Suprapubic skin (tissue), 4 donors: ENCODE measurements at places on chromosomes 3 and 15. TPM values are rescaled to one million over a fixed set of nuclear protein-coding genes. Genes with fewer than 3 reads are reported as not detected.

DNA sequence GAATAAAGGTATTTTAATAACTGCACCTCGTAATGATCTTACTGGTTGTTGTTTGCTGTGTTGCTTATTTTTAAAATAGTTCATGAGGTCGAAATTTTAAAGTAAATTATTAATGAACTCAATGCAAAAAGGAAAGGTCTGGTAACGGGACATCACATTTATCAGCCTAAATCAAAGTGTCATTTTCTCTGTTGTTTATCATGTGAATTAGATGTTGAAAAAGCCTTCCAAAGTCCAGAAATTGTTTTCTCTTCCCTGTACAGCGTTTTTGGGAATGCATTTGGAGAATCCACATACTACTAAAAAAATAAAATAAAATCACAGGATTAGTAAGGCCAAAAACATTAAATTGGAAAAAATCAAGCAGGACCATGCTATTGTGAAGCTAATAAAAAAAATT is 339.2 kb upstream of the NECTIN3 start:
- DNase-seq, result no peak

GRCh38 chr3:114816052-114816451 is 331.0 kb downstream of the ZBTB20 start:
- DNase-seq, result no peak

GRCh38 chr3:157769378-157769777 is 266.2 kb upstream of the VEPH1 start:
- no peak for DNase-seq

DNA sequence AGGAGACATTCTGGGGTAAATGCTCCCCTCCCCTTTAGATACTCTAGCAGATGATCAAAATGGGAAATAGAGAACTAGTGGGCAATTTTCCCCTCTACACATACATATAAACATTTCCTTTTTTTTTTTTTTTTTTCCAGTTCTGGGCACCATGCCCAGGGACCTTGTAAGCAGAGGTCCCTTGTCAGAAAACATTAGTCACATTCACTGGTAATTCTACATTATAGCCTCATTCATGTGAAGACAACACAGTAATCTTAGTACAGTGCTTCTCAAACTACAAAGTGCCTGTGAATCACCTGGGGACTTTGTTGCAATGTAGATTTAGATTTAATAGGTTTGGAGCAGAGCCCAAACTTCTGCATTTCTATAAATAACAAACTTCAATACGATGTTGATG is 60.1 kb upstream of the ACTC1 start:
- no peak for DNase-seq

Gene DNASE1L3
- 4.1 TPM for total RNA-seq

DNA sequence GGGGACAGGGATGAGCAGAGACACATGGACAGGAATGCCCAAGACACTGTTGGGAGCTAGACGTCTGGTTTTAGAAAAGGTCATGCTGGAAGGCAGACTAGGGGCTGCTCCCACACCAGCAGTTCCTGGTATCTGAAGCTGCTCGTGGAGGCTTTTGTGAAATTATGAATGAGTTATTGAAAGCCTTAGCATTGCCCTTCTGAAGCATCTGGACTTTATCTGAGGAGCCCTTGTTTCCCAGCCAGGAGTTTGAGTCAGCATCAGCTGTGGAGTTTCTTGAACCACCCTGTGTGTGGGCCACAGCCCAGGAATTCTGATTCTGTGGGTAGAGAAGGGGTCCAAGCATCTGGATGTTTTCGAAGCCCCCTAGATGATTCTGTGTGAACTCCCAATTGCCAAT is 258.7 kb downstream of the SLCO3A1 start:
- no peak for DNase-seq

Gene TPRG1
- 19.9 TPM for total RNA-seq

Gene CCR3
- 1.9 TPM for total RNA-seq

Gene WDR93
- not detected for total RNA-seq

Gene SNX22
- total RNA-seq, result 0.64 TPM

DNA sequence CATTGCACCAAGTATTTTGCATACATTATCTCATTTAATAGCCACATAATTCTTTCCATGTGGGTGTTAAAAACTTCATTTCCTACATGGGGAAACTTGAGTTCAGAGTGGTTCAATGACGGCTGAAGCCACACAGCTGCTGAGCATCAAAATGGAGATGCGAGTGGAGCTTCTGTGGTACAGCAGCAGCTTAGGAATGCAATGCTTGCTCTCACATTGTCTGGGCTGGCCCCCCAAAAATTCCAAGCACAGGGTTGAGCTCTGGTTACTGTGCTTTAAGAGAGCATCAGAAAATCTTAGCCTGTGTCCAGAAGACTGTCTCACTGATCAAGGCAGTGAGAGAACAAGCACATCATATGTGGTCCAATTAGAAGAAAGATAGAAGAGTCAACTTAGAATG is 57.4 kb upstream of the GADL1 start:
- no peak for DNase-seq

DNA sequence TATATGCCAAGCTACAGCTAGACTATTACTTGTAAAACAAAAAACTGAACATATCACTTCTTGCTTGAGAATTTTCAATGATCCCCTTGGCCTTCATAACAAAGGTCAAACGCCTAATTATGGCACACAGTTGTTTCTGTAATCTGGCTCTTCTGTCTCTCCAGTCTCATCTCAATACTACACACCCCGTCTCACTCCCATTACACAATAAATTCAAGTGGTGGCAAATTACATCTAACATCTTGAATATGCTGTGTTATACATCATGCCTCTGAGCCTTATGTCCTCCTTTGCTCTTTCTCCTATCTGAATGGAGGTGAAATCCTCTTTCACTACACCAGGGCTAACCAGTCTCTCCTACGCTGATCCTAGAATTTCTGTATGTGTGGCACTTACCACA is 140.4 kb downstream of the TBL1XR1 start:
- DNase-seq, result no peak

GRCh38 chr3:141941093-141941492 is 64.7 kb downstream of the ATP1B3 start:
- DNase-seq, result no peak

DNA sequence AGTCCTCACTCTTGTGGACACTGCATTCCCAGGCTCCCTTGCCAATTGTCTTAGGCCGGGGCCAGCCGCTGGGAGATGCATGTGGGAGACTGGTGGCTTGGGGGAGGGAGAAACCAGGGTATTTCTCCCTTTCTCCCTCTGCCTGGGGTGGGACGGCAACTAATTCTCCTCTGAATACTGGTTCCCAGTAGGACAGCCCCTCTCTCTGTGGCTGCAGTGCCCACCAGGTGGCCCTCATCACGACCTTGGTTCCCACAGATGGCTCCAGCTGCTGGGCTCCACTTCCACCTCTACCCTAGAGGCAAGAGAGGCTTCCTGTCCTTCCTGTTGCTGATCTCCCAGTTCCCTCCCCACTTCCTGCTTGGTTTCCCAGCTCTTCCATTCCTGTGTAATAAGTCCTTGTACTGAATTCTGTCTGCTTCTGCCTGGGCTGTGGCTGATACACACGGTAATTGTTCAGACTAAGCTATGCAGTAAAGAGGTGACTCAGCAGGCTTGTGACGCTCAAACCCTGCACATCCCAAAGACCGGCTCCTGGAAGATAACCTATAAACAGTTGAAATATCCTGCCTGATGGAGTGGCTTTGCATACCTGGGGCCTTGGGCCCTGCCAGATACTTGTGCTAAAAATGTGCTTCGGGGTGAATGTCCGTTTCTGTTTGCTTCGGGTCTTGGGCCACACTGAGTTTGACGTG is 20.4 kb upstream of the COPG1 start:
- no peak for DNase-seq

Gene ARGFX
- not detected for total RNA-seq

Gene MYO1E
- total RNA-seq, result 171 TPM

DNA sequence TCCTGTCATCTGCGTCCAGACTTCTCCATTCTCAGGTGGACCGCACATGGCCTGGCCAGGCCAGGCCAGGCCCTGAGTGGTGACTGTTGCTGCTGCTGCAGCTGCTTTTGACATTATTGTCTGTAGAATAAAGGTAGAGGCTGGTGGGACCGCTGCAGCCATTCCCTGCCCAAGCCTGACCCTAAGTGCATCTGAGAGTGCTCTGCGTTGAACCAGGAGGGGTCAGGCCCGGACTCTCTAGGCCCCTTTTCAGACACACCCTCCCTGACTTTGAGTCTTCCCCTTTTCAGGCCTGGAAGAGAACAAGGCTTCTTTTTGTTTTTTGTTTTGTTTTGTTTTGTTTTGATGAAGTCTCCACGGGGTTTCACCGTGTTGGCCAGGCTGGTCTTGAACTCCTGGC is 54.6 kb upstream of the FLNB start:
- no peak for DNase-seq

GRCh38 chr15:68384451-68385239 is 47.3 kb downstream of the ITGA11 start:
- peak; percentile 63 for DNase-seq

Gene ANKRD63
- not detected for total RNA-seq

Gene SLC25A20
- 11.3 TPM for total RNA-seq

GRCh38 chr3:104909721-104910120 is 457.0 kb upstream of the ALCAM start:
- DNase-seq, result no peak

- DNase-seq, result no peak
Measured at GRCh38 chr3:167450195-167450594, 23.6 kb downstream of the SERPINI2 start.

- no peak for DNase-seq
Measured at GRCh38 chr3:186417791-186418190, 55.8 kb upstream of the DGKG start.

DNA sequence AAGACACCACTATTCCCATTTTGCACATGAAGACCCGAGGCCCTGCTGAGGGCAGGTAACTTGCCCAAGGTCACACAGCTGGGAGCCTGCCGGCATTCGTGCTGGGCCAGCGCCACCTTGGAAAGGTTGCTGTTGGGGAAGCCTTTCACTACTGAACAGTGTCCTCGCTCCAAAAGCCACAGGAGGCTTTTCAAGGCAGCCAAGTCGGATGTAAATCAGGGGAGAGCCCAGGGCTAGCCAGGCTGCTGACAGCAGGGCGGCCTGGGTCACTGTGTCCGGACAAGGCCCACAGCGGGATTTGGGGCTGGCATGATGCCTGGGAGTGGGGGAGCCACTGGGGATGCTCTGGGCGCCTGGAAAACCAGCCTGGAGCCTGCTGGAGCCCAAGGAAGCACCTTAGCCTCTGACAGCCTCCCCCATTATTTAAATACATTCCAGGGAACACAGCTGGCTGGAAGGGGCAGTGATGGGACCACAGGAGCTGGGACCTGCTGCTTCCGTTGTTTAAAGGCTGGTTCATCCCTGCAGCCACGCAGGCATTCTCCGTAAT is 10.5 kb downstream of the SLC6A6 start:
- no peak for DNase-seq

DNA sequence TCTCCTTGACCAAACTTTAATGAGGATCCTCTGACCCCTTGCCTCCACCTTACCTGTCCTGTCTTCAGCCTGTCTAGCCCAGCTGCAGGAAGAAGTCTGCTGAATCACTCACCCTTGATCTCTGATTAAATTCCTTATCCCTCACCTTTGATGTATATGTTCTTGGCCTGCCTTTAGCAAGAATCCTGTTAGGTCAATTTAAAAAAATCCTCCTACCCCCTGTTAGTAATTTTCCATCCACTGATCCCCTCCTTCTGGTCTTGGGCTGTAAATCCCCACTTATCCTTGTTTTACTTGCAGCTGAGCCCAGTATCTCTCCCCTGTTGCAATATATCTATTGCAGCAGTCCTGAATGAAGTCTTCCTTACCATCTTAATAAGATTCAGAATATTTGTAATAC is 39.0 kb downstream of the MYH15 start:
- no peak for DNase-seq

DNA sequence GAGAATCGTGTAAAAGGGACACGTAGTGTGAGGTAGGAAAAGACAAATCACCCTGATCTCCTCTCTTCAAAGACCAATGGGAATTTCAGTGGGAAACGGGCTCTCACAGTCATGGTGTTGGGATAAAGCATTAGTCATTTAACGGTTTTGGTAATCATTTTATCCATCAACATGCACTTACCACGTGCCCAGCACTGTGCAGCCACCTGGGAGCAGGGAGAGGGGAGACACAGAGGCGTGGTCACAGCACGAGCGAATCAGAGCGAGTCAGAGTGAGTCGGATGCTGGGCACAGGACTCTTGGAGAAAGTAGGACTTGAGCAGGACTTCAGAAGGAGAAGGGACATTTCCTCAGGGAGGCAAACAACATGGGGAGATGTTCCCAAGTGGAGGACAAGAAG is 130.8 kb downstream of the MINAR1 start:
- no peak for DNase-seq
